ENCODE measurements at places on chromosomes 1 and 21. TPM values are rescaled to one million over a fixed set of nuclear protein-coding genes. Genes with fewer than 3 reads are reported as not detected.

MAP3K6 gene
- 10.0 TPM for total RNA-seq

CDCA8 gene
- 22.2 TPM for total RNA-seq

ATG4C gene
- 13.1 TPM for total RNA-seq

AADACL4 gene
- total RNA-seq = not detected

ARHGAP30 gene
- total RNA-seq = 0.04 TPM

NGF gene
- not detected for total RNA-seq

KRTAP25-1 gene
- total RNA-seq = not detected

FCGR1A gene
- total RNA-seq = not detected

C1orf105 gene
- total RNA-seq = not detected

FAM131C gene
- total RNA-seq = 0.20 TPM

PLCH2 gene
- total RNA-seq = 0.13 TPM

All from pulmonary artery endothelial cell (primary cell).